ENCODE measurements at places on chromosomes 5 and 9.

DNA sequence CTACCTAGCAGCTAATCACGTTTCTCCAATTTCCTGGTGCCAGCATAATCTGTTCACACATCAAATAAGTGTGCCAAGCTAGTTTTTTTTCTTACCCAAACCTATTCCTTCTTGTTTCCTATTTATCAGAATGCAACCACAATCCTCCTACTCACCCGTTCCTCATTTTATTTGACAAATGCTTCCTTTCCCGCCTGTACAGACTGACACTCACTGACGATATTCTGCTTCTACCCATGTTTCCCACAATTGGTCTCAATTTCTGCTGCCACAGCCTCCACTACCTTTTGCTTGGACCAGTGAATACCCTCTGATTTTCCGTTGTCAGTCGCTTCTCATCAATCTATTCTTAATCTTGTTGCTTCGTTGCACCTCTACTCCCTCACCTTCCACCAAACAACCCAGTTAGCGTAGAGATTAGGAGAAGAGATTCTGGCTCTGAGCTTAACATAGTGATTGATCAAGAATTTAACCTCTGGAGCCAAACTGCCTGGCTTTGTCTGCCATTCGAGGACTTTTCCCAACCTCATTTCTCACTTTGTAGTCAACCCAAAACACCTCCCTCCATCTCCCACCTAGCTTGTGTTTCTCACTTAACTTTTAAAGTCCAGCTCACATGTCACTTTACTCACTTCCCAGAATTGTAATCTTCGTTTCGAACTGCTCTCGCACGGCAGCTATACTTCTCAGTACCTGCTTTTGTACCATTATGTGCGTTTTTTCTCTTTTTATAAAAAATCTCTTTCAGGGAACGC lies 729 bp upstream of the TMEM38B start:
- DNase-seq: no peak

DNA sequence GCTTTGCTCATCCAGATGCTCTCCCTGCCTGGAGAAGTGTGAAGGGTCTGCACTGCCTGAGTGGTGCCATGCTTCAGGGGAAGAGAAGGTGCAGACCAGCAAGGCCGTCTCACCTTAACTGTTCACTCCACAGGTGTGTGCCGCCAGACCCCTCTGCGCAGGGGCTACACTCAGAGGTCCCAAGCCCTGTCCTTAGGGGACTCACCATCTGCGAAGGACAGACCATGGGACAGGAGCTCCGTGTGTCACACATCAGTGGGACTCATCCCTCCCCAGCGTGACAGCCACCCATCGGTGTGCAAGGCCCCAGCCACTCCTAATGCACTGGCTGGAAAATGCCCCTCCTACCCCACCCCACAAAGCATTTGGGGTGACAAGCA lies 142.9 kb downstream of the OLFM1 start:
- no peak for DNase-seq

- DNase-seq: no peak
These were observed 54.3 kb downstream of the MTX3 start for GRCh38 chr5:79936646-79937216.

- no peak for DNase-seq
These were observed 545.4 kb upstream of the TLE4 start for GRCh38 chr9:79026316-79026715.

DNA sequence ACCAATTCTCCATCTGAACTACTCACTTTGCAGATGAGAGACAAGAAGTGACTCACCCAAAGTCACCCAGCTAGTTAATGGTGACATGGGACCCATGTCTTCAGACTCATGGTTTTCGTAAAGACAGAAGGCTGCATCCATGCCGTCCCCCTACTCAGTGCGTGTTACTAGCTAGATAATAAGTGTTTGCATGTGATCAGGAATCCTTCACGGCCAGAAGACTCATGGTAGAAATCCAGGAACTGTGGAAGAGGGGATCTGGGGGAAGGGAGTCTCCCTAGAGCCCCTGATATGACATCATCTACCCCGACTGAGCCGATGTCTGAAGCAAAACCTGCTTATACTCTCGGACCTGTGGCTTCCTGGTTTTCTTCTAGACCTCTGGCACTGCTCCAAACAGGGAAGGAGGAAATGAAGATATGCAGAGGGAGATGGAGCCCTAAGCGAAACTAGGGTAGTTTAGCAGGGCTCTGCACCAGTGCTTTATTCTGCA lies 3.3 kb downstream of the RNF183 start:
- no peak for DNase-seq

- DNase-seq: no peak
These were observed 60.0 kb upstream of the IRX1 start for GRCh38 chr5:3535414-3536211.

GRCh38 chr5:120258123-120258522 lies 206.0 kb upstream of the PRR16 start:
- no peak for DNase-seq

DNA sequence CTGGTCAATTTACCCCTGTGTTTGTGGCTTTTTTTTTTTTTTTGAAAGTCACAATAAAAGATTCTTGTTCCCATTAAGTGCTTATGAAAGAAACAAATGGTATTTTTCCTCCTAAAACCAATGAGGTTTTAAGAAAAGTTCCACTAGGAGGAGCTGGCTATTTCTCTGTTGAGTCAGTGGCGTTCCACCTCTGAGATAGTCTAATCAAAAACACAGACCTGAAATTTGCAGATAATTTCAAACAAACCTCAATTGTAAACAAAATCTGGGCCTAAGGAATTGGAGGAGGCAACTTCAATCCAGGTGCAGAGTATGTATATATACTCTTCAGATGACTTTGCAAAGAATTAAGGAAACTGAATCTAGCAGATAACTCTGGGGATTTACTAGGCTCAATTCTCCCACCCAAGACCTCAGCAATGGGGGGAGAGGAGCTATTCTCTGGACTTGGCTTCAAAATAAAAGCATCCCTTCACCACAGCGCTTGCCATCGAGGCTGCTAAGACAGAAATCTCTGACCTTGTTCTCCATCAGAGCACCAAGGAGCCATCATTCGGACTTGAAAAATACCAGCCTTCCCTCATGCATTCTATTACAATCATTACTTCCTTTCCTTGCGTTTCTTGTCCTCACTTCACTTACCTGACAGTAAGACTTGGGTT lies 52.4 kb downstream of the FANCC start:
- no peak for DNase-seq

- DNase-seq: no peak
These were observed 2.3 kb downstream of the SLC22A4 start for GRCh38 chr5:132296412-132297016.

- no peak for DNase-seq
These were observed 716.4 kb downstream of the NR2F1-AS1 start for GRCh38 chr5:92864591-92864990.

DNA sequence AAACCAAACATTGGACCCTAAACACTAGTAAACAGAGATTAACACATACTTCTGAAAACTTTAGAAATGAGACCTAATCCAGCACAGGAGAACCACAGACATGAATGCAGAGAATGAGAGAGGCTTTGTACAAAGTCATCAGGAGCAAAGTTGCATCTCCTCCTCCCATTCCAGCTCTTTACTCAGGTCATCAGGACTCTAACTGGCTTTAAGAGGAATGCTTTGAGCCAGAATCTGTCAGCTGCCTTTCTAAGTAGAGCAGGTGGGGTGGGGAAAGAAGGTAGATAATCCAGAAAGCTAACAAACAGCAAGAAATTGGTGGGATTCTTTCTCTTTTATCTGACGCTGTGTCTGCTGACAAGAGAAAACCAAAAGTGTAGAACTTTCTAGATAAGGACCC lies 582.7 kb upstream of the DMAC1 start:
- no peak for DNase-seq

DNA sequence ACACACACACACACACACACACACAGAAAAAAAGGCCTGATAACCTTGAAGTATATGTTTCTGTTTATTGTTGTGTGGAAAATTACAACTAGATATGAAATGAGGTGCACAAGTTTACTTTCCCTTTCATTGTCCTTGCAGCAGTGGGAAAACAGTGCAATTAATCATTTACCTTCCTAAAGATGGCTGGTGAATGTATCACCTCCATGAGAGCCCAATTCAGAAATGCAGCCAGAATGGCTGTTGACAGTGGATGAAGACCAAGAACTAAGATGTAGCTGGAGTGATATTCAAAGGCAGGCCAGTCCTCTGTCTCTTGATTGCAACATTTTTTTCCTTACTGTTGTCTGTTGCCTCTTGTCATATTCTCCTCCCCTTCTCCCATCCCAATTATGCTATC lies 49.6 kb upstream of the EIF4EBP3 start:
- no peak for DNase-seq

GRCh38 chr5:96094904-96095303 lies 133.3 kb upstream of the ELL2 start:
- no peak for DNase-seq

DNA sequence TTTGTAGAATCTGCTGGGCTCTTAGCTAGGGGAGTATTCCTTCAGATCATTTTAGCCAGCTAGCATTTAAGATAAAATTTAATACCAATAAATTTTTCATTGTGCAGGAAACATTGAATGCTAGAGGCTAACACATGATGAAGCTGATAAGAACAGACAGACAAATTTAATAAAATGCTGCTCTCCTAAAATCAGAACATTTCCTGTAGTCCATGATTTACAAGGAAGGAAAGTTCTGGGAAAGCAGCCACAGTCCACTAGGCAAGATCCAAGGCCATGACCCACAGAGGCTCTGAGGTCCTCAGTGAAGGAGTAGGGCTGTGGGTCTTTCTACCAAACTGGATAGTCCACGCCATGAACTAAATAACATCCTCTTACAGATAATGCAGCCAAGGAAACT lies 253.0 kb downstream of the ICE1 start:
- DNase-seq: no peak

GRCh38 chr9:128497824-128498610 lies 6.5 kb upstream of the GLE1 start:
- DNase-seq: no peak

- DNase-seq: no peak
These were observed 24.3 kb downstream of the DUSP1 start for GRCh38 chr5:172746725-172747124.

DNA sequence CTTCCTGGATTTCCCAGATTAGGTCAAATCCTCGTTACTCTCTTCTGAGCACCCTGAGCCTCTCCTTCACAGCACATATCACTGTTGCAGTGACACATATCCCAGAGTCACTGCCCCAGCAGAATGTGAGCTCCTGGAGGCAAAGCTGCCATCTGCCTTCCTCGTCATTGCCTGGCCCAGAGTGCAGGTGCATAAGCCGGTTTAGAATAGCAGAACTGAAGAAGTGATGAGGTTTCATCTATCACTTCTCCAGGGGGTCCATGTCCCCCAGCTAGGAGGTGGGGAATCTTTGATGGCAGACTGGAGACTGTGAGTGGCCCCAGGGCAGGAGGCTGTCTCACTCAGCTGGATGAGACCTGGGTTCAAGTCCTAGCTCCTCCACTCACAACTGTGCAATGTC lies 25.8 kb downstream of the NIPAL4 start:
- DNase-seq: no peak

- DNase-seq: no peak
These were observed 146.4 kb downstream of the GCNT1 start for GRCh38 chr9:76605321-76605900.

GRCh38 chr5:31477516-31477915 lies 54.4 kb downstream of the DROSHA start:
- DNase-seq: no peak

DNA sequence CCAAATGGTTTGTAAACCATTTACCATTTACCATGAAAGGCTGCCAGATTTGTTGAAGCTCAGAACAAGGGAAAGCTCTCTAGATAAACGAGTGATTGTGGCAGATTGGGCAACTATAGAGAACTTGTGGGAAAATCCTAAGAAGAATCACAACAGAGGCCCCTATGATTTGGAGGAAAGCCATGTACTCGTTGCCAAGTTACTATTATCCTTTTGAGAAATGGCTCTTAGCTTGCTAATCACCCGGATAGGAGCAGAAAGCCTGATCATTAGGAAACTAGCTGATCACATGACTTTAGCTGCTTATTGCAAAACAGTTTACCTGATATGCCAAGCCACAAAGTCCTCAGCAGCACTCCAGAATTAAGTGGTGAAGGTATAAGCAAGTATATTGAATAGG lies 23.5 kb upstream of the ATG10 start:
- DNase-seq: no peak

DNA sequence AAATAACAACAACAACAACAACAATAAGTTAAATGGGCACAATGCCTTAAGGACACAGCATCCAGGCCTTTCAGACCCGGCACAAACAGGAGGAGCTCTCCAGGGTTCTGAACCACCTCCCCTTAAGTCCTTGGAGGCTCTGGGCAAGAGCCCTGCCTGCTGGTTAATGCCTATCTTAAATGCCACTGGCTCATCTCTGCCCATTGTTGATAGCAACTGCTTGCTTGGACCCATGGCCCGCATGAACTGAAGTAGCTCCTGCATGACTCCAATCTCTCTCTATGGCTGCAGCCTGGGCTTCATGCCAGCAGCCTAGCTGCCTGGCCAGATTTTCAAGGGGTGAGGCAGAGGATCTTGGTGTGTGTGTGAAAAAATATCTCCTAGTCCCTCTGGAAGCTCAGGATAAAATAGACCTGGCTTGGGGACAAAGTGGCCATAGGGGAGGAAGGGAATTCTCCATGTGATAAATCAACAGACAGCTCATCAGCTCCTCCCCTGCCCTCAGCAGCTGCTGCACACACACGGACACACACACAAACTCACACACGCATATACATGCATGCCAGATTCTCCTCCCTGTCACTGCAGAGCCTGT lies 27.4 kb downstream of the FAM219A start:
- DNase-seq: no peak

- DNase-seq: no peak
These were observed 366.9 kb upstream of the ZNF608 start for GRCh38 chr5:125113328-125113727.

- DNase-seq: no peak
These were observed 396.5 kb downstream of the MLLT3 start for GRCh38 chr9:20225826-20226225.

GRCh38 chr5:12141496-12141895 lies 237.2 kb upstream of the CTNND2 start:
- no peak for DNase-seq

DNA sequence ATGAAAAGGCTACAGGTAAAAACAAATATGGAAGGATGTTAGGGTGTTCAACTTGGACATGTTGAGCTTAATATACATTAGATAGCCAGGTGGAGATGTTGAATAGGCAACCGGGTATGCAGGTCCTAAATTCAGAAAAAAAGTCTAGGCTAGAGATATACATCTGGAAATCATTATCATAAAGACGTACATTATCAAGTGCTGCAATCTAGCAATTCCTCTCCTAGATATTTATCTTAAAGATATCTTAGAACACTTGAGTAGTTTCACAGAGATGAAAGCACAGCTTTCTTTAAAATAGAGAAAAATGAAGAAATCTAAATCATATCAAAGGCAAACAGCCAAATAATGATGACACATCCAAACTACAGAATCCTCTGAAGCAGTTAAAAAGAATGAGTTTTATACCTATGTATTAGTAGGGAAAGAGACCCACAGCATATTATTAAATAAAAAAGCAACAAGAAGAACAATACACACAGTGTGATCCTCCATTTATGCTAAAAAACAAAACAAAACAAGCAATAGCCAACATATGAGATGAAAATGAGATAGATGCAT lies 3.8 kb downstream of the NUDCD2 start:
- no peak for DNase-seq
